NCI-H1436 (cell line): ENCODE measurements at places on chromosomes 1 and 21.

DNA sequence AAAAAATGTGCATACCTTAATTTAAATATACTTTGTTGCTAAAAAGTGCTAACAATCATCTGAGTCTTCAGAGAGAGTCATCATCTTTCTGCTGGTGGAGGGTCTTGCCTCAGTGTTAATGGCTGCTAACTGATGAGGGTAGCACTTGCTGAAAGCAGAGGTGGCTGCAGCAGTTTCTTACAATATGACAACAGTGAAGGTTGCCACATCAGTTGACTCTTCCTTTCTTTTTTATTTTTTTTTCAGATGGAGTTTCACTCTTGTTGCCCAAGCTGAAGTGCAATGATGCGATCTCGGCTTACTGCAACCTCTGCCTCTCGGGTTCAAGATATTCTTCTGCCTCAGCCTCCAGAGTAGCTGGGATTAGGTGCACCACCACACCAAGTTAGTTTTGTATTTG, 2.6 kb upstream of the CFAP45 start:
- no peak for DNase-seq

GRCh38 chr1:119701659-119702058, 10.1 kb upstream of the PHGDH start:
- DNase-seq: no peak

DNA sequence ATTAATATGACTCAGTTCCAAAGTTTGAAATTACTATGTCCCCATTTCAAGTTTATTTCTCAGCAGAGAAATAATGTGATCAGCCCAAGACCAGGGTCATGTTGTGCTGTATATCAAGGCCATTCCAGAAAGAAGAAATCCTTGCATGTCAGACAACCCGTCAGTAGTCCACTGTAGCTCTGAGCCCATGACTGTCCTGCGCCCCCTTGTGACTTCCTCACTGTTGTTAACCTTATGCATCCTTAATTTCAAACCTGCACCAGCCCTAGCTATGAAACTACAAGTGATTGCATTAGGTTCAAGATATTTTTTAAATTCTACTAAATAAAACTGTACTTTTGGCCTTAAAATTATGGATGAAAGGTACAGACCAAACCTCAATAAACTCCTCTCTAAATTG, 133.0 kb downstream of the LRRC7 start:
- no peak for DNase-seq

DNA sequence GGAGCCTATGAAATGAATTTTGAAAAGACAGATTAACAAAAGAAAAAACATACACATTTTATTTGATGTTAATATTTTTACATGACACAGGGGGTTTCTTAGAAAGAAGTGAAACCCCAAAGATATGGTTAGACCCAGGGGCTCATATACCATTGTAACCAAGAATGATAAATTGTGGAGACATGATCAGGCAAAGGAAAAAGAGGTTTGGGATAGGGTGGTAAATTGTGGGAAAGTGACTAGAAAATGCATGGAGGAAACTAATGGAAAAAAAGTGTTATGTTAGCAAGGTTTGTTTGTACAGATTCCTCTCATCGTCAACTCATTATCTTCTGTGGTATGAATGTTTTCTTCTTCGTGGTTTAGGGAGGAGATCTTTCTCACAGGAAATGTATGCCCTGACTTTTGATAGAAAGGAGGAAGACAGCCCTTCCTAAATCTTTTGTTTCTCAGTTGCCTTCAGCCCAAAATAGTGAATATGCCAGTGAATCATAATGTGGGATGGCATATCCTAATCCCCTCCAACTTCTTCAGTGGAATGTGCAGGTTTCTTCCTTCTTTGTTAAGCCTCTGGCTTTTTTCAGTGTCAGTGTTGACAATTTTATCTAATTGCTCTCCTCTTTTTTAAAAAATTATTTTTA, 140.4 kb upstream of the UBE2U start:
- no peak for DNase-seq

GRCh38 chr1:116990612-116991151, 10.9 kb upstream of the CD101 start:
- no peak for DNase-seq

DNA sequence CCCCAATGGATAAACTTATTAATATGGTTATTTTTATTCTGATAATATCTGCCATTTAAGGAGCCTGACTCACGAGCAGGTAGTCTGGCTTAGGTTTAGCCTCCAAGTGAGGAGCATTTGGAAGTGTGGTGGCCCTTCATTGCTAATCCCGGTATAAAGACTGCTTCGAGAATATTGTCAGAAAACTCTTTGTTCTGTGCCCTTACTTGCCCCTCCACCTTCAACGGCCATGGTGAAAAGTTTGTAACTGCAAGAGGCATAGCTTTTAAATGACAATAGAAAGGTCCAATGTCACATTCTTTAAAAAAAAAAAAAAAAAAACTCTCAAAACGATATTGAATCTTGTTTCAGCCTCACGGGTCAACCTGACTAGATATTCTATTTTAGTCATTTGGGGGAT, 157.4 kb upstream of the PROX1 start:
- DNase-seq: no peak

DNA sequence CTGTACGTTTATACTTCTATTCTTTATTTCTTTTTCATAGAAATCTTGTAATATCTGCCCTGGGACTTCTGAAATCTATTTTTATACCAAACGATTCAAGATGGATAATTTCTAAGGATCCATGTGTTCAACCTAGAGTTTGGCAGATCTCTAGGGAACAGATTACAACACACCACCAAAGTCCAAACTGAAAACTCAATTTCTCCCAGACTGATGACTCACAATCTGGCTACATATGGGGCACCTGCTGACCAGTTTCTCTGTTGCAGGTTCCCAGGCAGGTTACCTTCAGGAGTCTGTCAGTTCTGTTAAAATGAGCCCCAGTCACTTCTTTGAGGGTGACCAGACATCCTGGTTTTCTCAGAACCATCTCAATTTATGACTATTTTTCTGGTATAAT, 439.4 kb downstream of the GPATCH2 start:
- no peak for DNase-seq

- no peak for DNase-seq
These were observed 29.4 kb upstream of the TRIM17 start for GRCh38 chr1:228445843-228446650.

GRCh38 chr1:19387045-19387467, 74.9 kb downstream of the SLC66A1 start:
- no peak for DNase-seq

GRCh38 chr1:178048426-178048825, 45.5 kb upstream of the RASAL2 start:
- DNase-seq: no peak

DNA sequence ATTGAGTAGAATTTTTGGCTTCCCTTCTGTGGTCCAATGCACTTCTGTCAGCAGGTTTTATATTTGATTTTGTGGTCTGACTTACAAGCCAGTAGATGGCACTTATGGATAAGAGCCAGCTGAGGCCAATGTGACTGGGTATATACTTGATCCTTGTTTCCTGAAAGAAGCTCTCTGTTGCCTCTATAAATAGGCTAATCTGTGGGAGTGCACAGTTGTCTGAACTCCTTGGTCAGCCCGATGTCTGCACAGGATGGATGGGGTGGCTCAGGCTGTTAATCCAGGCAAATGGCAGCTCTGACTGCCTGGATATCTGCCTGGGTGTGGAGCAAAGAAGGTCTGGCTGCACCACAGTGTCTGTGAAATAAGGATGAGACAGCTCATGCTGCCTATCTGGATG, 1183.7 kb upstream of the PRMT6 start:
- no peak for DNase-seq
